Glutamatergic neuron (in vitro differentiated cells): ENCODE measurements at places on chromosomes 12 and 14. TPM values are rescaled to one million over a fixed set of nuclear protein-coding genes. Genes with fewer than 3 reads are reported as not detected.
A peak's percentile ranks its signal among the peaks of the same experiment; 100 is the strongest.

DNA sequence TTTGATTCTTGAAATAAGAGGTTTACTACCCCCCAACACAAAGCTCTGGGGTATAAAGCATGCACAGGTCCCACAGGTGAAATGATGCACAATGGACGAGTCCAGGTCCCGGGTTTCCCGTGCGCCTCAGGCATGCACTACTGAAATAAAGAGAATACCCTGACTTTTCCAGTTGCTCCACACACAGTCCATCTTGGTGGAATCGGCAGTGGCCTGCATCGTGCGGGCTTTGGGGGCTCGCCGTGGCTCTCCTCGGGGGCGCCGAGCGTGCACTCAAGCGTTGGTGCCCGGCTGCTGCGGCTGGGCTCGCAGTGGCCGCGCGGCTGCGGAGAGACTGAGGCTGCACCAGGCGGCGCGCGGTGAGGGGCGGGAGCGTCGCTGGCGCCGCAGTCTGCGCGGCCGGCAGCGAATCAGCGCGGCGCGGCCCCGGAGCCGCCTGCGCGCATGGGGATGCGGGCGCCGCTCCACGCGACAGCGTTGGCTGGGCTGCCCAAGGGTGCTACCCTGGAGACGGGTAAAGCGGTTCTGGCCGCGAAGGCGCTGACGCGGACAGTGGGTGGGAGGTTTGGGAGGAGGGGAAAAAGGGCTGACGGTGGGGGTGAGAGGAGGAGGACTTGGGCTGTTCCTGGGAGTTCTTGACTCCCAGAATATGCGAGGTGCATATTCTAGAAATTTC, 53.8 kb upstream of the CCDC175 start:
- peak; percentile 75 for DNase-seq

- no peak for DNase-seq
Observed at GRCh38 chr14:69953266-69953915, 74.2 kb downstream of the SMOC1 start.

- DNase-seq = no peak
Observed at GRCh38 chr12:44367916-44368315, 508.2 kb downstream of the NELL2 start.

The KLRF1 gene
- total RNA-seq = not detected

DNA sequence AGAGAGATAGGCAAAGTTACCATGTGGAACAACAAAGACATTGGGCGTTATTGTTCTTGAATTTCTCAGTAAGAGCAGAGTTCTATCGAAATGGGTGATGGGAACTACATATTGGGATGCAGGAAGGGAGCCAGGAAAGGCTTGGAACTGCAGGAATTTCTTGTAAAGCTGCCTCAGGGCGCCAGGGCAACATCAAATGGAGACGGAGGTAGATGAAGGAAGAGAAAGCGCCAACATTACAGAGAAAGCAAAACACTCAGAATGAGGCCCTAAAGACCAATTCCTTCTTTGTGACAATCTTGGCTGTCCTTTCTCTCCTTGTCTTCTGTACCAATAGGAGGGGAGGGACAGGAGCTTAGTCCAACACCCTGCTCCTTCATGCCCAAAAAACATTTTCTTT, 148.4 kb downstream of the RPAP3 start:
- DNase-seq = no peak

The NID2 gene
- total RNA-seq = 2.6 TPM

DNA sequence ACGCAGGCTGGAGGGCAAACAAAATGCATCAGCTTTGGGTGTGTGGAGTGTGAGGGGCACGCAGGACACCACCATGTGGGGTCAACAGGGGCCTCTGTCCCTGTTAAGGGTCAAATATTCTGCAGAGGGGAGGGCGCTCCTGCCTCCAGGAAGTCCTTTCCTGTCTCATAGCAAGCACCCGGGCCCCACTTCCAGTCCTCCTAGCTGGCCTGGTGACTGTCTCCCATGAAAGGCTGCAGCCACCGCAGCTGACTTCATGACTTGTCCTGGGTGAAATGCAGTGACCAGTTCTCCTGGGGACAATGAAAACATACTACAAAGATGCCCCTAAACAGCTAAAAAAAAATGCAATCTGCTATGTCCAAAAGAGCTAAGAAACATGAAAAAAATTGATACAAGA, 53.6 kb downstream of the LGMN start:
- DNase-seq = no peak

GRCh38 chr14:99660006-99660566, 15.2 kb downstream of the HHIPL1 start:
- peak; percentile 40 for DNase-seq

DNA sequence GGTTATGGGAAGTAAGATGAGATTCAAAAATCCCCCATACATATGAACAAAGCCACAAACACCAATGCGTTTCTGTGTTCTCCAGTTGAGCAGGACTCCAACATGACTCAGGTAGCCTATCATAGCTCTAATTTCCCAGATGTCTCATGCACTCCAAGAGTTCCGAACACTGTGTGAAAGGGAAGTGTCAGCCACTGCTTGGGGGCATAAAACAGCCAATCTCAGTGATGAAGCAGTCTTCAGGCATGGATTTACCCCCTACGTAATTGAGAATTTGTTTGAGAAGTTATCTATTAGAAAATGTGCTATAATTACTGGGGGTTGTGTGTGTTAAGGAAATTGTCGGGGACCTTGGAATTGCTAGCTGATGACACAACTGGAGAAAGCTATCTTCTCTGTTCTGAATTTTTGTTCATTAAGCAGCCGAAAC, 153.9 kb upstream of the AVPR1A start:
- DNase-seq = no peak

DNA sequence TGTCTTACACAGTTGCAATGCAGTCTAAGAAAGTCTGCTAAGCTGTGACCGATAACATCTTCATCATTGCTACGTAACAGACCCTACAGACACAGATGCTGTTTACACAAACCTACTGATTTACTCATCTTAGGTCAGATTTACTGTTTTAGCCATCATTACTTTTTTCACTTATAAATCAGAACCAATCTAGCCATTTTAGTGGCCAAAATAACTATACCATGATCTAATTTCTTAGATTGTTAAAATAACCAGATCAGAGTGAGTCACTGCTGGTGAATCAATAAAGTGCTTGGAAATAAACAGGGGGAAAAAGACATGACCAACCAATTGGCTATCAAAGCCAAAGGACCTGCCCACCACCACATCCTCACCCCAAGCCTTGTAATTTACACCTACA, 57.0 kb upstream of the FOXN3 start:
- DNase-seq = no peak

The KLRK1 gene
- total RNA-seq = not detected

The CD4 gene
- total RNA-seq = 0.17 TPM

DNA sequence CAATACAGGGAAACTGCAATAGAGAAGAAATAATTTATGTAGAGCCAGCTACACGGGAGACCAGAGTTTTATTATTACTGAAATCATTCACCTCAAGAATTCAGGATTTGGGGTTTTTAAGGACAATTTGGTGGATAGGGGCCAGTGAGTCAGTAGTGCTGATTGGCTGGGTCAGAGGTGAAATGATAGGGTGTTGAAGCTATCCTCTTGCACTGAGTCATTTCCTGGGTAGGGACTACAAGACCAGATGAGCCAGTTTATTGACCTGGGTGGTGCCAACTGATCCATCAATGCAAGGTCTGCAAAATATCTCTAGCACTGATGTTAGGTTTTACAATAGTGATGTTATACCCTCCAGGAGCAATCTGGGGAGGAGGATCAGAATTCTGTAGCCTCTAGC, 486.3 kb downstream of the LRIG3 start:
- DNase-seq = no peak

DNA sequence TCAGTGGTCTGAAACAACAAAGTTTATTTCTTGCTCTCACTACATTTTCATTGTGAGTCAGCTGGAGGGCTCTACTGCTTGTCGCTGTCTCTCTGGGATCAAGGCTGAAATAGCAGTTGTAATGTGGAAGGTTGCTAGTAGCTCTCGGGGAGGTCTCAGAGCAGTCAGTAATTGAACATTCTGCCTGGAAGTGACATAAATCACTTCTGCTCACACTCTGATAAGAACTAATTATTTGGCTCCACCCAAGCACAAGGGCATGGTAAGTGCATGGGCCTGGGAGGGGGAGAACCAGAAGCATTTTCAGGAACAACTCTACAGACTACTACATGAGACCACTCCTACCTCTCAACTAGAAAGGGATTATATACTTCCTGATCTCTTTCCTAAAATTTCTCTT, 128.2 kb downstream of the TMEM117 start:
- DNase-seq = no peak

DNA sequence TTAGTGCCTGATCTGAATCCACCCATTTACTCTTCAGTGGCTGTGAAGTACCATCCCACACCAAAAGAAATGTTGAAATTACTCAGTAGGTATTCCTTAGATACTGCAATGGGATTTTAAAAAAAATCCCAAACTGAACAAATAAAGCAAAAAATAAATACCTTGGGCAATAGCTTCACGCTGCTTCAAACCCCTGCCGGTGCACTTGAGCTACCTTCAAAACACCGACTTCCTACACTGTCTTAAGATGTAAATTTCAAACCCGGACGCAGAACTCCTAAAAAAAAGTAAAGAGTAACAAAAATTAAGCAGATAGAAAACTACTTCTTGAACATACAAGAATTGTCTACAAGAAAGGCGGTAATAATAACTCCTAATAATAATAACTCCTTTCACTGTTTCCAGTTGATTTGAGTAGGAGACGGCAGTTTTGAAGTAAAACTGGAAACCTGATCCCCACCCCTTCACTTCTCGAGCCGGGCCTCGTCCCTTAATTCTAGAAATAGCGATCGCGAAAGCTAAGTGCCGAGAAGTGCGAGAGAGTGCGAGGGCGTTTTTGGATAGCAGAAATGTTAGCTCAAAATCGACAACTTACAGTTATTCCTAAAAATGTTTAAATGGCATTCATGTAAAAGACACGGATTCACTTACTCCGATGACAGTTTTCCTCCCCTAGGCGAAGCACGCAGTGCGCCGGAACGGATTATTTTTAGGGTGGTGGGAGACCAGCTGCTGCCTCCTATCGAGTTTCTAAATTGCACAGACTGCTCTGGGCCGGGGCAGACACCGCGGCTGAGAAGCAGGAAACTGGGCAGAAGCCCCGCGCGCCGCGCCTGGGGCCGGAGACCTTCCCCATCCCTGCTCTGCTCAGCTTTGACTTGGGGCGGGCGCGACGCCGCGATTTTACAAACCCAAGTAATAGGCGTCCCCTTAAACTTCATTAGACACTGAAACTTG, at the start of gene ABCC9:
Gene ABCC9, minus strand, starts transcription at position 878 of the 957 bp plus-strand sequence. CDS start 4,752 bp downstream, outside the sequence.
- peak; percentile 58 for DNase-seq

The LRP1-AS gene
- total RNA-seq = not detected

- no peak for DNase-seq
Observed at GRCh38 chr12:63318933-63319332, 167.9 kb upstream of the AVPR1A start.

DNA sequence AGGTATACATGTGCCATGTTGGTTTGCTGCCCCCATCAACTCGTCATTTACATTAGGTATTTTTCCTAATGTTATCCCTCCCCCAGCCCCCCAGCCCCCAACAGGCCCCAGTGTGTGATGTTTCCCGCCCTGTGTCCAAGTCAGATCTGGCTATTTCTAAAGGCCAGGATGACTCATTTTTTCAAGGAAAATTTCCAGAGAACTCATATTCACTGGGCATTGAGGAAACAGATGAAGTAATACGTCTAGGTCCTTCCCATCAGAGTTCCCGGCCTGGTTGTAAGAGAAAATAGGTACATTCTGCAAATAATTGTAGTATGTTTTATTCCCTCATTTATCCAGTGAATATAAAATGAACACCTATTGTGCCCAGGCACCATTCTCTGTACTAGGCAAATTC, 345.2 kb downstream of the BCL11B start:
- no peak for DNase-seq

The C12orf50 gene
- total RNA-seq = 0.25 TPM

The NKX2-1 gene
- not detected for total RNA-seq

The BHLHE41 gene
- 3.6 TPM for total RNA-seq

DNA sequence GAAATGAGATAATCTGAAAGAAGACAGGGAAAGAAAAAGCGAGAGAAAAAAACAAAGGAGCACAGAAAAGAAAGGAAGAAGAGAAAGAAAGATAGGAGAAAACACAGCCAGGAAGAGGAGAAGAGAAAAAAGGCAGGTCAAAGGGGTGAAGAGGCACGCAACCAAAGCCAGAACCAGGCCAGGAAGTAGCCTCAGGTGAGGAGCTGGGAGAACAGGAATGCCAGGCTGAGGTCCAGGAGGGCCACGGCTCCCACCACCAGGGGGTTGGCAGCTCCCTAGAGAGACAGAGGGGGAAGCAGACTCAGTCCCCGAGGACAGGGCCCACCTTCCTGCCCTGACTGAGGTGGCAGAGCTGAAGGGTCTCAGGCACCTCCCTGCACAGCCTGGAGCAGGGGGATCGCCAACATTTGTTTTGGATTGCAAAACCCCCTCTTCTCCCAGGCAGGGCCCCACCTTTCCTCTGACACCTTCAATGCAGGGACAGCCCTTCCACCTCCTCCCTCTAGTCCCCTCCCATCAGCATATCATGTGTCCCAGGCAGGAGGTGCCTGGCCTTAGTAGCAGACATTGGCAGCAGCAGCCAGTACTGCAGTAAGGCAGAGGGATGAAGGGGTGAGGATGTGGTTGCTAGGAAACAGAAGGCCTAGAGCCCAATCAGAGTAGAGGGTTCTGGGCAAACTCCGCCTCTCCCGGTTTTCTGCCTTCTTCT, 2.0 kb upstream of the AP1G2 start:
- peak; percentile 46 for DNase-seq

- DNase-seq = no peak
Observed at GRCh38 chr14:81402123-81402495, 2.0 kb upstream of the STON2 start.

The MIPOL1 gene
- total RNA-seq = 14.5 TPM

DNA sequence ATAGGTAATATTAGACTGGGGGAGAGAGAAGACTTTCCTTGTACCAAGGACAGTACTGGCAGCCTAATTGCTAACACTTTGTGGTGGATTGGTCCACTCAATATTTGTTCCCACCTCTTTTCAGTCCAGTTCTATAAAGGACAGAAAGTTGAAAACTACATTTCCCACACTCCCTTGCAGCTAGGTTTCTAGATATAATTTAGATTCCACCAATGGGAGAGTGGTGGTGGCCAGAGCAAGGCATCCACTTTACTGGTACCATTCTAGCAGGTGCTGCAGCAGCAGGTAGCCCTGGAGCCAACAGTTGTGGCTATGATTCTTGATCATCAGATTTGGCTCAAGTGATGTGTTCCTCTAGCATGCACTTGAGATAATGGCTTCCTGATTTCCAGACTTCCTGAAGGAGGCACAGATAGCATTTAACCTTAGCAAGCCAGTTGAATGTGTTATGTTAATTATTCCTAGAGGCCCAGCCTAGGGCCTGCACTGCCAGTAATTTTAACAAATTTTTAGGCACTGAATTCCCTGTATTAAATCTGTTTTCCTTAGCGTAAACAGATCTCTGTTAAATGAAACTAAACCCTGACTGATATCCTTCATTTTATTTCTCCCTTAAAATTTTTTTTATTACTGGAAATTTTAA, 24.4 kb downstream of the SLC38A1 start:
- no peak for DNase-seq

DNA sequence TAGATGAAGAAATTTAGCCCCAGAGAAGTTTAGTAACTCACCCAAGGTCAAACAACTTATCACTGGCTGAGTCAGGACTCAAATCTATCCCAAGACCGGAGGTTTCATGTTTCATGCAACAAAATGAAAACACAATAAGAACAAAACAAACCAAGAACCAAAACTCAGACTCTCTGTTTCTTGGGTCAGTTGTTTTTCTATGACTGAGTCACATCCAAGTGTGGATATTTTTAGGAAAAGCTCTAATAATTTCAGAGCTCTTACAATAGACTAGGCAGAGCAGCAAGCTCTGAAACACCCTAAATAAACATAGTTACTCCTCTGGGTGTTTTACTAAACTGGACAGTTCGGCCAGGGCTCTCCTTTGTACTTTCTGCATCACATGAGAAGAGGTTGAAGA, 87.6 kb upstream of the PRB2 start:
- DNase-seq = no peak

GRCh38 chr12:132012919-132013568, 63.3 kb downstream of the EP400 start:
- no peak for DNase-seq

The SLC10A1 gene
- total RNA-seq = not detected

The PROX2 gene
- total RNA-seq = not detected
